ENCODE measurements at places on chromosomes 4 and X.

DNA sequence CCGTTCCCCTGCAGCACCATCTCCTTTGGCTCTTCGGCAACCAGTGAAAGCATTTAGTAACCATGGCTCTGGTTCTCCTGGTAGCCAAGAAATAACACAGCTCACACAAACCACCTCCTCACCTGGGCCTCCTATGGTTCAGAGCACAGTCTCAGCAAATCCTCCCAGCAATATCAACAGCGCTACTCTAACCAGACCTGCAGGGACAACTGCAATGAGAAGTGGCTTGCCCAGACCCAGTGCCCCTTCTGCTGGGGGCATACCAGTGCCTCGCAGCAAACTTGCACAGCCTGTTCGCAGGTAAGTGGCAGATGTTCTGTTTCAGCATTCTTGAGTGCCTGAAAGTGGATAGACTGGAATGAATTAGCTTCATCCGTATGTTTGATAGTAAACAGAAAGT, 63.0 kb upstream of the SLC10A4 start:
- H3K27ac ChIP-seq = no peak overlapping the region
- peaks cover 10% of the 10 kb centered on the region for H3K36me3 ChIP-seq
- peaks cover 2% of the 10 kb centered on the region for H3K4me1 ChIP-seq
- no peaks in the 10 kb centered on the region for H3K27me3 ChIP-seq

DNA sequence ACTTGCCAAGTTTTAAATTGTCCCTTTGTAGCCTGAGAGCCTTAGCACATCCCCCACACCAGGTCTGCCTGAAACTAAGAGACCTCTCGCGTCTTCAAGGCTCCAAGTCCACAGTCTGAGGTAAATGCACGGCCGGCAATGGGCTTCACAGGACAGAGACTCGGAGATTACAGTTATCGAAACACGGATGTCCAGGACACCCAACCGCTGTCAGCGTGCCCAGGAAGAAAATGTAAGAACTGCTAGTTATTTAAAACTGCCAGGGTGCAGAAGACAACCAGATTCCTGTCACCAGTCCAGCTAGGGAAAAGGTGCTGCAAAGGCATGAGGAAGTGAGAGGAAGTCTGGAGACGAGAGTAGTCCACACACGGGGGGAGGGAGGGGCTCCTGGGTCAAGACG, 28.9 kb downstream of the ZNF827 start:
- DNase-seq = no peak
- no peak overlapping the region for H3K27ac ChIP-seq
- no peaks in the 10 kb centered on the region for H3K27me3 ChIP-seq
- peaks cover 4% of the 10 kb centered on the region for H3K36me3 ChIP-seq
- H3K4me3 ChIP-seq = no peak overlapping the region
- H3K4me1 ChIP-seq = peaks cover 25% of the 10 kb centered on the region

GRCh38 chr4:24598025-24598424, 13.7 kb upstream of the DHX15 start:
- no peaks in the 10 kb centered on the region for H3K27me3 ChIP-seq
- H3K4me1 ChIP-seq = no peaks in the 10 kb centered on the region
- DNase-seq = no peak

DNA sequence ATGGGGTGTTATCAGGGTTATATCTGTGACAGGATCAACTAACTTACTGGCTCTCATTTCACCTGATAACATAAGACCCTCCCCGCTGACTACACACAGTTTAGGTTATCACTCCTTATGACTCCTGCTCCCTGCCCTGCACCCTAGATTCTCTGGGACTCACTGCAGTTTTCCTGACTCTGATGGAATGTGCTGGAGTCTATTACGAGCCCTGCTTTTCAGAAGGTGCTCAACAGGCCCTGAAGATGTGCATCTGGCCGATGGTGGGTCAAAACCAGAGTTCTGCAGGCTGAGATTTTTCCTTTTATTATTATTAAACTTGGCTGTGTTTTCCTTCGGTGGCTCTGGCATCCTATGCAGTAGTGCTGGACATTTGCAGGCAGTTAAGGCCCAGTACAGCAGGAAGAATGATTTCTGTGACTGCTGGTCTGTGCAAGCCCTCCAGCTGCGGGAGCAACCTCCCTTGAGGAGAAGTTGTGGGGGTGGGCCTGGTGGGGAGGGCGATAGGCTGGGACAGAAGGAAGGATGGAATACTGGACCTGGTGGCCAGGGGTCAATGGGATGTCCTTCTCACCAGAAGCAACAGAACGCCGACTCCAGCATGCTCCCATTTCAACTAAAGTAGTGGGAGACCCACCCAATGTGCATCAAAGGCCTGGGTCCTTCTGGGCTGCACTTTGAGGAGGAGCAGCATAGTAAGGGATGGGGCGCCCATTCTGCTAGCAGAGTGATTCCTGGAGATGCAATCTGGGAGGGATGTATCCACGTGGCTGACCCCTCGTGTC, 11.0 kb downstream of the SOD3 start:
- H3K4me3 ChIP-seq = no peak overlapping the region
- H3K27me3 ChIP-seq = no peaks in the 10 kb centered on the region
- no peaks in the 10 kb centered on the region for H3K36me3 ChIP-seq
- H3K4me1 ChIP-seq = peaks cover 3% of the 10 kb centered on the region

- H3K4me3 ChIP-seq = no peak overlapping the region
- H3K4me1 ChIP-seq = no peaks in the 10 kb centered on the region
- H3K27ac ChIP-seq = no peak overlapping the region
- H3K36me3 ChIP-seq = peaks cover 9% of the 10 kb centered on the region
- no peak for DNase-seq
Measured at GRCh38 chr4:39323821-39324220, 42.3 kb downstream of the RFC1 start.

GRCh38 chr4:158099686-158100085, 73.1 kb downstream of the GASK1B start:
- H3K4me3 ChIP-seq = no peak overlapping the region
- no peaks in the 10 kb centered on the region for H3K4me1 ChIP-seq
- H3K36me3 ChIP-seq = no peaks in the 10 kb centered on the region
- H3K27me3 ChIP-seq = no peaks in the 10 kb centered on the region
- DNase-seq = no peak
- no peak overlapping the region for H3K27ac ChIP-seq

DNA sequence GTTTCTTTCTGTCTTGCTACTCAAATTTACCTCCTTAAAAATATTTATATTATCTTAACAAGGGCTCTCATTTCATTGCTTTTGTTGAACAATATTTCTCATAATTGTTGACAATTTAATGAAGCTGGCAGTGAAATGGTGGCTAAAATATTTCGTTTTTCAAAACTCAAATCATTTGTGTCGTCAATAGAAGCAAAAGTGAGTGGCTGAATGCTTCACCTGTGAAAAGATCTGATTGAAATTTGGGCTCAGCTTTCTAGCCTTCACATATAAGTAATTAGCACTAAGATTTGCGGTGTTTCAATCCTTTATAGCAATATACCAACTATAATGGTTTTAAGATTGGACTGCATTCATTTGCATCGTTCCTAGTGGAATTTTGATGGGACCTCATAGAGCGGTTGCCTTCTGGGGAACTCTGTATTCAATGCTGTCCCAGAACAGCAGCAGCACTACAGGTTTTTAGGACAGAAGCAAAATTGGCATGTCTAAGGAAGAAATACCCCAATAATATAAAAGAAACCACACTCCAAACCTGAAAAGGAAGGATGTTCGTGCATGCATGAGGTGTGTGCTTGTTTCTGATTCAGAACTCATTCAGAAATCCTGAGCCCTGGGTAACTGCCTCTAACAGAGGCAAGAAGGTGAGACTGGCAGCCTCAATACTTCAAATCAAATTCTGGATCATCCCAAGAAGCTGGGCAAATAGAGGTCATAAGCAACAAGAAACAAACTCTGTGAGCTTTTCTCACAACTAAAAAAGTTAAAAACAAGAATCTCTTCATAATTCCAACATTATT, 2.5 kb downstream of the CXCL1 start:
- H3K4me3 ChIP-seq = no peak overlapping the region
- no peaks in the 10 kb centered on the region for H3K27me3 ChIP-seq
- no peak for DNase-seq
- no peaks in the 10 kb centered on the region for H3K36me3 ChIP-seq
- 0 out of 2 replicates have a peak, but pooled peaks cover 2% of the 10 kb centered on the region for H3K4me1 ChIP-seq

GRCh38 chr4:44320833-44321232, 127.8 kb downstream of the KCTD8 start:
- H3K36me3 ChIP-seq = no peaks in the 10 kb centered on the region
- no peak for DNase-seq
- H3K4me3 ChIP-seq = no peak overlapping the region
- H3K27me3 ChIP-seq = no peaks in the 10 kb centered on the region
- H3K4me1 ChIP-seq = no peaks in the 10 kb centered on the region

DNA sequence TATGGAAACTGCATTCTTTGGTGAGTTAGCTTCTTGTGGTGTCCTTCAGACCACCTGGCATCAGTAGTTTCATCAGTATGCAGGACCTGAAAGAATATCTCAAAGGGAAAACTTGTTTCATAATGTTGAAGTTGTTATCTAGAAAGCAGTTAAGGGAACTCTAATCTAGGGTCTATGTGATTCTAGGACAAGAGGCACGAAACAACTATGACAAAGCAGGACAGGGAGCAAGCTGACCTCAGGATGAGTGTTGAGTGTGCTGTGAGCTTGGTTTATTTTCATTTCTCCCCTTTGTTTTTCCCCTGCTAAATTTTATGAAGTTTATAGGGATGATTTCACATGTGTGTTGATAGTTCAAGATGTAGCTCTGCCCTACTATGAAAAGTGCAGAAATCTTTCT, 65.7 kb downstream of the MXRA5 start:
- DNase-seq = no peak
- H3K4me3 ChIP-seq = no peak overlapping the region
- H3K27me3 ChIP-seq = no peaks in the 10 kb centered on the region
- H3K4me1 ChIP-seq = no peaks in the 10 kb centered on the region
- H3K27ac ChIP-seq = no peak overlapping the region
- peaks cover 17% of the 10 kb centered on the region for H3K36me3 ChIP-seq

DNA sequence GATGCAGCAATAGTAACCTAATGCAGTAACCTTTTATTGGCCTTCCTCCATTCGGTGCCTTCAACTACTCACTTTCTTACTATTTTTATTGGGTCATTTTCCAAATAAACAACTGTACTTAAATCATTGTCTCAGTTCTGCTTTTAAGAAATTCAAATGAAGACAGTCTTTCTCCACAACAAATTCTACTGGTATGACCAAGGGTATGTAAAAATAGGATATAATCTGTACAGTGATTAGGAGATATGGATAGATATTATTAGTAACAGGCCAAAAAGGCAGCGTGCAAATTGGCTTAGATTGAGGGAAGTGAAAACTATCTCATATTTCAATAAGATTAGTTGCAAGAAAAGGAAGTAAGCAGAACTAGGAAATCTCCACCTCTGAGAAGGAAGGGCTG, 177.4 kb upstream of the PPP1R2C start:
- peaks cover 23% of the 10 kb centered on the region for H3K36me3 ChIP-seq
- H3K4me3 ChIP-seq = no peak overlapping the region
- no peak for DNase-seq
- no peak overlapping the region for H3K27ac ChIP-seq

DNA sequence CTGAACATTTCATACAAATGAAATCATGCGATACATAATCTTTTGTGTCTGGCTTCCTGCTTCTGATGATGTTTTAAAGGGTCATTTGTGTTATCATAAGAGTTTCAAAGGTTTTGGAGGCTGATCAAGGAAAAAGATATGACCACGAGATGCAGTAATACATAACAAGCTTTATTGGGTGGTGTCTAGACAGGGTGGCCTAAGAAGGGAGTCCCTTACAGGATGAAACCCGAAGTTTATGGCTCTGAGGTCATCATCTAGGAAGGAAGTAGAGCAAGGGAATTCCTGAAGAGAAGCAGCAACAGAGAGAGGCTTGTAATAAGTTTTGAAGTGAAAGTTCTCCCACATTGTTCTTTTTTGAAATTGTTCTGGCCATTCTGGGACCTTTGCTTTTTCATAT, 40.8 kb upstream of the SOD3 start:
- H3K36me3 ChIP-seq = peaks cover 16% of the 10 kb centered on the region
- H3K27ac ChIP-seq = no peak overlapping the region
- H3K27me3 ChIP-seq = no peaks in the 10 kb centered on the region
- H3K4me3 ChIP-seq = no peak overlapping the region

- no peaks in the 10 kb centered on the region for H3K27me3 ChIP-seq
- no peak overlapping the region for H3K4me3 ChIP-seq
- peaks cover 6% of the 10 kb centered on the region for H3K36me3 ChIP-seq
- DNase-seq = no peak
- H3K4me1 ChIP-seq = no peaks in the 10 kb centered on the region
- H3K27ac ChIP-seq = no peak overlapping the region
Measured at GRCh38 chr4:153335665-153336064, 8.8 kb upstream of the MND1 start.

DNA sequence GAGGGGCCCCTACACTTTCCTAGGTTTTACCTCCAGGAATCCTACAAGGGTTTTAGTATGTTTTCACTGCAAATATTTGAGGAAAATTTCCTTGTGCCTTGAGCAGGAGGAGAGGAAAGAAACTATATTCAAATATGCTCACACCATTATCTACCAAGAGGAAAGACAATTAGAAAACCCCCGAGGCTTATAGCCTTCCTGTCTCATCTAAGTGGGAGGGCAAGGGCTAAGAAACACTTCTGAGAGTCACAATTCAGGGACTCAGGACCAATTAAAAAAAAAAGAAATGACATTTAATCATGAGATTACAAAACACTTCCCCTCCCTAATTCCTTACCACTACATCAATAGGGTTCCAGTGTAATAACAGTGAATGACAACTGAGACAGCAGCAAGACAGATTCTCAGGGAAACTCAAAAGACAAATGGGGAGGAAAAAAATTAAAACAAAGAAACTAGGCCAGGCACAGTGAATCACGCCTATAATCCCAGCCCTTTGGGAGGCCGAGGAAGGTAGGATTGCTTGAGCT, 45.6 kb downstream of the ATRX start:
- peaks cover 8% of the 10 kb centered on the region for H3K36me3 ChIP-seq
- no peak overlapping the region for H3K4me3 ChIP-seq
- DNase-seq = no peak
- H3K27me3 ChIP-seq = no peaks in the 10 kb centered on the region

DNA sequence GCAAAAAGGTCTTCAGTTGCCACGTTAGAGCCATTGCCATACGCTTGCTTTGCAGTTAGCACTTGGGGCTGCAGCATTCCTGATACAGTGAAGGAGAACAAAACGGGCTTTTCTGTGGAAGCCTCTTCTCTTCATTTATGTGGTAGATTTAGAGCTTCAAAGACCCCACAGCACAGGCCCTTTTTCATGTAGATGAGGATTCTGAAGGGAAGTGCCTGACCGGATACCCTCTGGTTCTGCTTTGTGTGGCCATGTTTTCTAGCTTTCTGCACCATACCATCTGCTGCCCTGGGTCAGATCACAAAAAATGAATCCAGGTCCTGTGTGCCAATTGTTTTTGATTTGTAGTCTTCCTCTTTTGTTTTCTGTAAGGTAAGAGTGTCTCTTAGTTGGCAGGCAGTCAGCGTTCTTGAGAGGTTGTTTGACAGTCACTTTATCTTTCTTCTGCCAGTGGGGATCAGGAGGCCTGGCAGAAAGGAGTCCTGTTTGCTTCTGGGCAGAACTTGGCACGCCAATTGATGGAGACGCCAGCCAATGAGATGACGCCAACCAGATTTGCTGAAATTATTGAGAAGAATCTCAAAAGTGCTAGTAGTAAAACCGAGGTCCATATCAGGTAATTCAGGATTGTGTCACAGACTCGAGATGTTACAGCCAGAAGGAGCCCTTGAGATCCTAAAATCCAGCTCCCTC, 7.7 kb downstream of the LAP3 start:
- peaks cover 73% of the 10 kb centered on the region for H3K36me3 ChIP-seq
- no peak overlapping the region for H3K27ac ChIP-seq
